Stimulated activated naive CD8-positive, alpha-beta T cell treated with anti-CD3 and anti-CD28 coated beads, Interleukin-15, amount 100 ng/mL, for 72 hours (primary cell): ENCODE measurements at places on chromosomes 3 and 15.
A peak's percentile ranks its signal among the peaks of the same experiment; 100 is the strongest.

DNA sequence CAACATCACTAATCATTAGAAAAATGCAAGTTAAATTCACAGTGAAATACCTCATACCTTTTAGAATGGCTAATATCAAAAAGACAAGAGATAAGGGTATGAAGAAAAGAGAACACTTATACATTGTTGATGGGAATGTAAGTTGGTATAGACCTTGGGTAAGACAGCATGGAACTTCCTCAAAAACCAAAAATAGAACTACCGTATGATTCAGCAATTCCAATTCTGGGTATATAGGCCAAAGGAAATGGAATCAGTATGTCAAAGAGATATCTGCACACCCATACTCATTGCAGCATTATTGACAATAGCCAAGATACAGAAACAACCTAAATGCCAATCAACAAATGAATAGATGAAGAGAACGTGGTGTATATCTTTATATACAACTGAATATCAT lies 166.8 kb upstream of the LRRN1 start:
- DNase-seq, result no peak

- DNase-seq, result no peak
Observed at GRCh38 chr3:144816323-144816722, 844.7 kb downstream of the DIPK2A start.

- DNase-seq, result no peak
Observed at GRCh38 chr3:195932418-195933043, 24.2 kb upstream of the TNK2 start.

- DNase-seq, result no peak
Observed at GRCh38 chr3:63984391-63984790, 38.9 kb downstream of the PSMD6 start.

DNA sequence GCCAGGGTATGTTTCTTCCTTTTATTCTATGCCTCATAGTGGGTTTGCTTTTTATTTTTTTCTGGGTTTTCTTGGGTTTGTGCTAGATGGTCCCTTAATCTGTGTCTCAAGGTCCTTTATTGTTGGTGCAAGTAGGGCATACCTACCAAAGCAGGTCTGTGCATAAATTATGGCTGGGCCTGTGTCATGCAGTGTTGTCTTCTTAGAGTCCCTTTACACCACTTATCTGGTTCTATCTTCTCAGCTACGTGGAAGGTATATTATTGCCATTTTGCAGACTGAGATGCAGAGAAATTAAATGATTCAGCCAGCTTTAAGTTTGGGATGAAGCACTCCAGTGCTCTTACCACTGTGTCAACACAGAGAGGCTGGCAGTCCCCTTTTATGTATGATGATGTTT lies 293.5 kb upstream of the SOX2 start:
- no peak for DNase-seq

DNA sequence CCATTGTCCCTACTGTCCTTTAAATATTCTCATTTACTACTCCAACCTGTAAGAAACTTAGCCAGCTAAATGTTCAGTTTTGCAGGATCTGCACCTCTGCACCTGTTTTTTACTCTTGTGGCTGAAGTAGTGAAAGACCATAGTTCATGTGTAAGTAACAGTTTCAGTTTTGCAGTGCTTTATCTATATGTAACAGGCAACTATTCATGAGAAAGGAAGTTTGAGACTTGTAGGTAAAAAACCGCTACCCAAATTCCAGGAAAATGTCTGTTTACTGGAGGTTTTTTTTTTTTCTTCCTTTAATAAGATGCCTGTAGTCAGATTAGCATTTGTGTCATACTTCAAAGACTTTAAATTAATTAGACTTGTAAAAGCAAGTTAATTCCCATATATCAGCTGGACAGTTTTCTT lies 25.4 kb upstream of the MBNL1 start:
- no peak for DNase-seq

DNA sequence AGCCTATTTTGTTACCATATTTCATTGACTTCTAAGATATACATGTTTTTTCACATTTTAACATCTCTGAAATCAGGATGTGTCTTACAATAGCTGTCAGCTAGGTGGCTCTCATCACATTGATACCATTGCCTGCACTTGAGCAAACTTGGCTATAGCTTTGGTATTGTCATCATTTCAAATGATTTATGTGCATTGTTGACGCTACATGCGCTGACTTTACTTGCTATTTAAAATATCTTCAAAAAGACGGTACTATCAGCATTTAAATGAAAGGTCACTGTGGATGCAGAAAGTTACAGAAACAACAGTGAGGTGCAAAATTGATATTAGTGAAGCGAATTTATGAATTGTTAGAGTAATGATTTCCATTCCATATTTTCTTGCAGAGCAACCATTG lies 54.0 kb upstream of the ABHD2 start:
- no peak for DNase-seq

- DNase-seq, result no peak
Observed at GRCh38 chr3:73955494-73956070, 330.8 kb upstream of the PDZRN3 start.

- DNase-seq, result no peak
Observed at GRCh38 chr3:105613120-105613519, 246.4 kb downstream of the ALCAM start.

DNA sequence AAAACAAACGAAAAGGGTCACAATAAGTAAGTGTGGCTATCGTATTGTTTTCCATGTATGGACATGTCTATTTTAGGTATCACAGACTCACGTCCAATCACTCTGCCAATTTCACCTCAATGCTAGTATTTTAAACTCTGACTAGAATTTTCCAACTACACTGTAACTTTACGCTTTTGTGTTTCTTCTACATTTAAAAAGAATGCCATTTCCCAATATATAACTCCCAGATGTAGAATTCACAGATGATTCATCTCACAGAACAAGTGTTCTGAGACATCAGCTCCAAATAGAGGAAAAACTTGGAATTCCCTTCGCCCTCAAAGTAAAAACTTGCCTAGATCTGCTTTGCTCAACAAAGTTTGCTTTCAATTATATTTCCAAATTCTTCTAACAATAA lies 14.2 kb downstream of the LRIG1 start:
- no peak for DNase-seq

DNA sequence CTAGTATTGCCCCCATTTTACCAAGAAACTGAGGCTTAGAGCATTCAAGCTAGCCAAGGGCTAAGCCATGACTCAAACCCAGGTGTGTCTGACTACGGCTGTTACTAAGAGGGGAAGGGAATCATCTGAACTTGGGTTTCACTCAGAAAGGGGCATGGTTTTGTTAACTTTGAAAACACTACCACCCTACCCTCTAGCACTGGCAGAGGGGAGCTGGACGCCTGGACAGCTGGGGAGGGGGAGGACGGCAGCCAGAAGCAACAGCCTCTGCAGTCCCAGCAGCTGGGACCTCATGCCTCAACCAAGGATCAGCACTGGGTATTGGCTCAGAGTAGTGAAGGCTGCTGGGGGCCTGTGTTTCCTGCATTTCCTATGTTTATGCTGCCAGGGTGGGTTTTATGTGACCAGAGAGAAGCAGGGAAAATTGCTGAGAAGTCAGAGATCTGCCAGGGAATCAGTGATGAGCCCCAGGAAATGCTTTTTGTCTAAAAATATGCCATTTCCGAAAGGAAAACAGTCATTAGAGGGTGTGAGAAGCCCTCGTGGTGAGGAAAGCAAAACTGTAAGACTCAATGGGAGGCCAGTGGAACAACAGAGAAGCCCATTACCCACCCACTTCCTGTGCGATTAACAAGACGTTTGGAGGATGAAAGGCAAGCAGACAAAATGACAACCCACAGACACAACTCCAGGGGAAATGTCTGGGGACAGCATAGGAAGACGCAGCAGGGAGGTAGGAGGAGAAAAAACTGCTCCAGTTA lies 41.2 kb downstream of the LIPC start:
- peak; percentile 47 for DNase-seq

GRCh38 chr3:13217736-13218540 lies 144.7 kb upstream of the IQSEC1 start:
- no peak for DNase-seq

DNA sequence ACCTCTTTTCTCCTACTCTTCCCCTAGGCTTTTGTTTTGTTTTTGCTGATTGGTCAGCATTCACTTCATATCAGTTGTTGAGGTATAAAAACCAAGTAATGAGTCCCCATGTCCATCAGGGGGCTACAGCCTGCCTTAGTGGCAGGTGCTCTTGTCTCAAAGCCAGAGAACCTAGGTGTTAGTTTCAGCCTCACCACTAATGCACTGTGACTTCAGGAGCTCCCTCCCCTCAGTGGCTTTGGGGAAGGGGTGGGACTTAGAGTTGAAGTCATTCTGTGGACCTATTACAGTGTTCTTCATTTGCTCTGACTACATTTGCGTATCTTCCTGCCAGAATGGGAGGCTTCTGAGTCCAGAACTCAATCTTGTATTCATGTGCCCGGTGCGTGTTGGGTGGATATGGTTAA lies 41.6 kb downstream of the NR2C2 start:
- DNase-seq, result peak; percentile 69

DNA sequence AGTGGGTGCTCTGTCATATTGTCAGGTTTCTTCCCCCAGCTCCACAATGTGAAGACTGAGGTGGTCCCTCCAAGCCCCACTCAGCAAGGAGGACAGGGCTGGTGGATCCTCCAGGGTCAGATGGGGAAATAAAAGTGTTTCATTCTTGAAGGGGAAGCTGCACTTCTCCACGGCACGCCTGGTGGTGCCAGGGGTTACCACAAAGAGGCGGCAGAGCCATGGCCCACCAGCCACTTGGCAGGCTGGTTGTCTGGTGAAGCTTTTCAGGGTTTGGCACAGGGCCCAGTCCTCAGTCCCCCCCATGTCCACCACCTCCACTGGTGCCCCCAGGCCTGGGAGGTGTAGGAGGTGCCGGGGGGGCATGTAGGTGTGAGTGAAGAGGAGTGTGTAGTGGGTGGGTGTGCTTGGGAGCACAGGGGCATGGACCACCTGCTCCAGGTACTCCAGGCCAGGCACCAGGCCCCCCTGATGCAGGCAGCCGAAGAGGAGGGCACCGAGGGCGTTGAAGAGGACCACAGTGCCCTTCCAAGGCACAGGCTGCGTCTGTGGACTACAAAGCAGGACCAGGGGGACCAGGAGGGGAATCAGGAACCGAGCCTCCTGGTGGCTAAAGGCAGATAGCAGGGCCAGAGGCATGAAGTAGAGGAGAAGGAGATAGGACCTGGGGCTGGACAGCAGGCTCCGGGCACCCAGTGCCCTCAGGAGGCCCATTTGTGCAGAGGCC lies 5.0 kb upstream of the NCBP2 start:
- DNase-seq, result no peak

DNA sequence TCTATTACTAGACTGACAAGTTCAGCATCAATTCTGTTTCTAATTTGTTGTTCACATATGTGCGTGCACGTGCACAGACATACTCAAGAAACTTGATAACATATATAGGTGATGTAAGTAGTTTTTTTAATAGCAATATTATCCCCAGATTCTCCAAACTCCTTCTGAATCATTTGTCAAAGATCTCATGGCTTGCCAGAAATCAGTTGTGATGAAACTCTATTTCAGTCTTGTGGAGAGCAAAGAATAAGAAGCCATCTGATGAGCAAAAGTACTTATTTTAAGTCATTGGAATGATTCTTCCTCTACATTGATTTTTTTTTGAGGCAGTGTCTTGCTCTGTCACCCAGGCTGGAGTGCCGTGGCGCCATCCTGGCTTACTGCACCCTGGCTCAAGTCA lies 167.0 kb upstream of the TBL1XR1 start:
- DNase-seq, result no peak

GRCh38 chr15:44719293-44719999 lies 8.1 kb downstream of the B2M start:
- DNase-seq, result peak; percentile 86

GRCh38 chr3:47961815-47962606 lies 54.2 kb downstream of the MAP4 start:
- DNase-seq, result no peak
